CD8-positive, alpha-beta memory T cell (primary cell): ENCODE measurements at places on chromosomes 5 and 9. TPM values are rescaled to one million over a fixed set of nuclear protein-coding genes. Genes with fewer than 3 reads are reported as not detected.

The WWC1 gene
- polyA plus RNA-seq: 0.52 TPM

The C1QTNF2 gene
- not detected for polyA plus RNA-seq

The ADAMTSL1 gene
- polyA plus RNA-seq: not detected

The GNE gene
- polyA plus RNA-seq: 5.8 TPM

The FOXD4L6 gene
- not detected for polyA plus RNA-seq

The PCDHA6 gene
- not detected for polyA plus RNA-seq

The ACSL6 gene
- 20.7 TPM for polyA plus RNA-seq

The ST8SIA4 gene
- 17.5 TPM for polyA plus RNA-seq

The SPATA31E1 gene
- not detected for polyA plus RNA-seq

The GABRA1 gene
- not detected for polyA plus RNA-seq

The APBA1 gene
- polyA plus RNA-seq: not detected

The ASS1 gene
- not detected for polyA plus RNA-seq

The BSPRY gene
- 0.55 TPM for polyA plus RNA-seq

The CKMT2 gene
- polyA plus RNA-seq: not detected

The PCDHB13 gene
- not detected for polyA plus RNA-seq

The RAPGEF1 gene
- polyA plus RNA-seq: 20.1 TPM

The WDR38 gene
- not detected for polyA plus RNA-seq

The FOXD4 gene
- polyA plus RNA-seq: not detected

The RLN2 gene
- 8.8 TPM for polyA plus RNA-seq

The LHX3 gene
- not detected for polyA plus RNA-seq

The C9orf153 gene
- polyA plus RNA-seq: not detected
